Parietal lobe (tissue), 2 donors: ENCODE measurements at places on chromosomes 6 and 20. TPM values are rescaled to one million over a fixed set of nuclear protein-coding genes. Genes with fewer than 3 reads are reported as not detected.

Gene MLN
- total RNA-seq = not detected

Gene EFCAB8
- not detected for total RNA-seq

Gene RAET1E
- not detected for total RNA-seq

Gene MICAL1
- 69.8 TPM for total RNA-seq

Gene MROH8
- 4.4 TPM for total RNA-seq
